ENCODE measurements at places on chromosomes 12 and 14.

- peaks cover 17% of the 10 kb centered on the region for H3K4me1 ChIP-seq
- DNase-seq = no peak
- H3K27me3 ChIP-seq = no peaks in the 10 kb centered on the region
- H3K36me3 ChIP-seq = no peaks in the 10 kb centered on the region
- H3K4me3 ChIP-seq = no peak overlapping the region
- no peak overlapping the region for H3K27ac ChIP-seq
Observed at GRCh38 chr14:93891756-93892504, 35.2 kb upstream of the FAM181A start.

DNA sequence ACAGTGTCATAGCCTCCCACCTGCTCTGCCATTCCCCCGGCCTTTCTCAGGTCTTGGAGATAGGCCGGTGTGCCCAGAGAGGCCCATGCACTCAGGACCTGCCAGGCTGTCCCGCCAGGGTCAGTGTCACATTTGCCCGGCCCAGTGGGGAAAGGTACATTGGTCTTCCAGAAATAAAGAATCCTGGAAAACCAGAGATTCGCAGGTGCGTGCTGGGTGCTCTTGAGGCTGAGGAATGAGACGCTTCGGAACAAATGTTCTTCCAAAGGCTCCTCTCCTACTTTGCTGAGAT, 205.8 kb upstream of the RTL1 start:
- H3K4me1 ChIP-seq = no peaks in the 10 kb centered on the region
- no peak for DNase-seq
- H3K27ac ChIP-seq = no peak overlapping the region
- H3K4me3 ChIP-seq = no peak overlapping the region

- H3K36me3 ChIP-seq = no peaks in the 10 kb centered on the region
- no peaks in the 10 kb centered on the region for H3K27me3 ChIP-seq
- no peak for DNase-seq
- no peaks in the 10 kb centered on the region for H3K4me1 ChIP-seq
- H3K4me3 ChIP-seq = no peak overlapping the region
Observed at GRCh38 chr12:118274066-118274465, 98.6 kb downstream of the TAOK3 start.

GRCh38 chr14:21486640-21487087, 9.7 kb downstream of the TOX4 start:
- H3K4me1 ChIP-seq = no peaks in the 10 kb centered on the region
- no peak overlapping the region for H3K27ac ChIP-seq
- no peaks in the 10 kb centered on the region for H3K27me3 ChIP-seq
- DNase-seq = no peak
- no peak overlapping the region for H3K4me3 ChIP-seq

GRCh38 chr12:78580296-78580695, 284.3 kb upstream of the SYT1 start:
- no peak for DNase-seq
- no peak overlapping the region for H3K4me3 ChIP-seq
- H3K36me3 ChIP-seq = no peaks in the 10 kb centered on the region
- no peaks in the 10 kb centered on the region for H3K27me3 ChIP-seq
- H3K27ac ChIP-seq = no peak overlapping the region
- H3K4me1 ChIP-seq = no peaks in the 10 kb centered on the region
